NCI-H2171 treated with DMSO at 0.1 percent for 48 hours (cell line): ENCODE measurements at places on chromosomes 16 and 17.

- peak; percentile 47 for DNase-seq
Observed at GRCh38 chr16:27129401-27129800, 62.7 kb downstream of the C16orf82 start.

GRCh38 chr16:75249441-75249840 is 2.0 kb downstream of the BCAR1 start:
- DNase-seq, result no peak

DNA sequence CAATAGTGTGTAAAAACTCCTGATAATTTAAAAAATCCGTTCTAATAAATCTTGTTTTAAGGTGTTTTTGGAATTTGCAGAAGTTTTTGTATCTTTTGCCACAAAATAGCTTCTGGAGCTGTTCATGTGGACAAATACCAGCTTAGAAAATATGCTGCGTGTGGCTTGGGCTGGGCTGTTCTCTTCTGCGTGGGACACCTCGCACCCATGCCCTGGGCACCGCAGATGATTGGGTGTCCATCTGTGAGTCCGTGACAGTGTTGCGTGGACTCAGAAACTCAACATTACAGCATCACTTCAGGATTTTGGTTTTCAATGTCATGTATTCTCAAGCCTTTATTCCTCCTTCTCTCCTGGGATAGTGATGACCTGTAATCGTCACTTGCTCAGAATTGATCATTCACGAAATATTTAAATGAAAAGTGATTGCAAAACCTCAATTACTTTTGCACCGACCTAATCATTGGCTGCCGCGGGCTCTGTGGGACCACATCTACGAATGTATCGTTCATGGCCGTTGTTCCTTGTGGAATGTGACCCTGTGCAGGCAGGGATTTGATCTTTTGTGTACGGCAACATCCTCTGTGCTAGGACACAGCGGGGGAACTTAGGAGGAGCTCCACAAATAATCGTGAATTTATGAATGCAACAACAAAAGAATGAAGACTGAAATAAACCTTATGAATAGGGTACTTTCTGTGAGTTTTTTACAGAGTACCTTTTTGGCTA is 210.3 kb upstream of the FOXF1 start:
- no peak for DNase-seq

- DNase-seq, result peak; percentile 18
Observed at GRCh38 chr17:79997011-79997660, 38.5 kb downstream of the TBC1D16 start.

DNA sequence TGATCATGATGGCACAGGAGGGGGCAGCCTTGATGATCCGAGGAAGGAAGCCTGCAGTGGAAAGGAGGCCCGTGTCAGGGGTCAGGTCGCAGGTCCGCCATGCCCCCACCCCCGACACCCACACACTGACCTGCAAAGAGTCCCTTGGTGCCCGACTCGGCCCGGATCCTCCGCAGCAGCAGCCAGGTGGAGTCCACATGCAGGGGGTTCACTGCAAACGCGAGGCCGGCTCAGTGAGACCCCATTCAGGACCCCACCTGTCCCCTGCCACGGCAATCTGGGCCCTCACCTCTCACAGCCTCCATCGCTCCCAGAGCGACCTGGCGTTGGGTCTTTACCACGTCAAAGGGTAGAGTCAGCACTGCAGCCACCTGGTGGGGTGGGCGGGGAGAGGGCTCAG is 4.6 kb downstream of the SLC25A39 start:
- DNase-seq, result no peak

- DNase-seq, result peak; percentile 47
Observed at GRCh38 chr17:50128441-50129352, 1.3 kb downstream of the SAMD14 start.

GRCh38 chr17:49916854-49917515 is 52.0 kb upstream of the DLX4 start:
- no peak for DNase-seq

- no peak for DNase-seq
Observed at GRCh38 chr16:84897911-84898377, 78.2 kb downstream of the CRISPLD2 start.

DNA sequence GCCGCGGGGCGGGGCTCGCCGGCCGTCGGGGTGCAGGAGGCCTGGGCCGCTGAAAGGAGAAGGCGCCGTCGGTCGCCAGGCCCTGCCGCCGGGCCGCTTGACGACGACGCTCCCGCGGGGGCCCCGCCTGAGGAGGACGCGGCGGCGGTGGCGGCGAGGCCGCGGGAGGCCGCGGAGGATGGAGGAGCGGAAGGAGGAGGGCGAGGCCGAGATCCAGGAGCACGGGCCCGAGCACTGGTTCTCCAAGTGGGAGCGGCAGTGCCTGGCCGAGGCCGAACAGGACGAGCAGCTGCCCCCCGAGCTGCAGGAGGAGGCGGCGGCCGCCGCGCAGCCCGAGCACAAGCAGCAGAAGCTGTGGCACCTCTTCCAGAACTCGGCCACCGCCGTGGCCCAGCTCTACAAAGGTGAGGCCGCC is 430 bp downstream of the HAPSTR1 start:
- no peak for DNase-seq

- no peak for DNase-seq
Observed at GRCh38 chr17:72928454-72929136, 163.9 kb downstream of the SLC39A11 start.

- DNase-seq, result no peak
Observed at GRCh38 chr16:5971924-5972323, 874.3 kb upstream of the EEF2KMT start.

DNA sequence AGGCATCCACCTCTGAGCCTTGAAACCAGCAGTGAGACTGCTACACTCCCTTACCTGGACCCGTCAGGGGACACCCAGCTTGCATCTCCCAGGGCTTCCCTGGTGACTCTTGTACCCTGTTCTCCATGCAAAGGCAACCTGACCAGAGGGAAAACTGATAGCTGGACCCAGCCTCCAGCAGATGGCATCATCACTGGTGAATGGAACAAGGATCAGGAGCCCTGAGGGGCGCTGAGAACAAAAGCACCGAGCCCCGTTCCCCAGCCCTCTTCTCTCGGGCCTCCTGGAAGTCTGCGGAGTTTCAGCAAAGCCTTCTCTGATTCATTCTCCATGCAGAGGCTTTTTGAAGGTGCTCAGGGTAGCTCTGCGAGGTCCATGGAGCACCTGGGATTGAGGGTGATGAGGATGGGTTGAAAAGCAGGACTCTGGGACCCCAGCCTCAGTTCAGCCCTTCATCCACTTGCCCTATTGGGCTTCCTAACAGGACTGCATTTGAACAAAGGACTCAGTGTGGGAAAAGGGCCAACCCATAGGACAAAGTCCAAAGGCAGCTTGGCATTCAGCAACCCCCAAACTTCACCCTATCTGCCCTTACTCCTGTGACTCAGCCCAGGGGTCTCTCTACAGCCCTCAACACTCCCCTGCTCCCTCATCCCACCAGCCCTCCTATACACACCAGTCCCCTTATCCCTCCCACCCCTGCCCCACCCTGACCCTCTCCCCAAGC is 45.0 kb upstream of the LHX1 start:
- no peak for DNase-seq

DNA sequence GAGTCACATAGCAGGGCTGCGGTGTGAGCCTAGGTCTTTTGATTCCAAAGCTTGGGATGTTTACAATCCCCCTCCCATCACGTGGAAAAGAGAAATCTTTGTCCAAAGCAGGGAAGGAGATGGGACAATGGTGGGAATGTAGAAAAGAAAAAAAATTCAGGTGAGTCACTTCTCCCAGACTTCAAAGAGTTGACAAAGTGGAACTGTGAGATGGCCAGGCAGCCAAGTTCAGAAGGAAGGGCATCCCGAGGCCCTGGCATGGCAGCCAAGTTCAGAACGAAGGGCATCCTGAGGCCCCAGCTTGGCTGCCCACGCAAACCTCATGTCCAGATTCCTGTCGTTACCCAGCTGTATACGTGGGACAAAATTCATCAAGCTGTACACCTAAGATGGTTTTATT is 47.5 kb downstream of the FOXL1 start:
- DNase-seq, result no peak

DNA sequence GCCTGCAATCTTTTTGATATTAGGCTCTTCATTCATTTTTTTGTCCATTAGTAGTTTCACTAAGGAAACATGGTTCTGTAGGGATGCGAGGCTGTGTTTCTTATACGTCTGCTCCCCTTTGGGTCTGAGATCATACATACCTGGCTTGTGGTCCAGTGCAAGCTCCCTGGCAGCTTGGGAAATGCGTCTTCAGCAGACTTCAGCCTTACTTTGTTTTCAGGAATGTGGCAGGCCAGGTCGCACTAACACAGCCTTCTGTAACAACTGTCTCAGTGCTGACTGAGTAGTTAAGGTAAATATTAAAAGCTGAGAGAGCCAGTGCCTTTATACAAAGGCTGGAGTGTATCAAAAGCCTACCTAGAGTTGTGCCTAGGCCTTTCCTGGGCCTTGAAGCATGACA is 970.5 kb upstream of the EEF2KMT start:
- no peak for DNase-seq

DNA sequence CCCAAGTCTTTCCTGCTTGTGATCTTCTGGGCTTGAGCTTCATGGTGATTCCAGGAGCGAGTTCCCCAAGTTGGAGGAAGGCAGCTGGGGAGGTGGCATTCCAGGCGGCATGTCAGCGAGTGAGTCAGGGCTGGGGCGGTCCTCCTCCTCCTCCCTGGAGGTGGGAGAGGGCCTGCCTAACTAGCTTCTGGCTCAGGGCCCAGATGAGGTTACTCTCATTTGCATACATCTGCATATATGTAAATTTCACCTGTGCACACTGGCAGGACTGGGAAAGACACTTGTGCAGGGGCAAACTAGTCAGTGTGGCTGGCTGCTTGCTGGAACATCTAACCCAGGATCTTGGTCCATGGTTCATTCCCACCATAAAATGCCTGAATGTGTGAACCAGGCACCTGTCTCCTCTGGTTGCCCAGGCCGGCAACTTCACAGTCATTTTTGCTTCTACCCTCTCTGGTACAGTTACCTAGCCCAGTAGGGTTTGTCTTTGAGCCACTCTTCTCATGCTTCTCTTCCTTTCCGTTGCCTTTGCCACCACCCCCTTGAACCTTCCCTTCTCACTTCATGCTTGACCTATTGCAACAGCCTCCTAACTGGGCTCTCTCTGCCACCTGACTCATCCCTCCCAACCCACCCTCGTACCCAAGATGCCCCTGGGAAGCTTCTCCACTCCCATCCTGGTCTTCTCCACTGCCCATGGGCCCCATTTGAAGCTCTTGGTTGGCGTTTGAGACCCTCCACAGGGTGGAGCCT is 9.6 kb upstream of the DLX4 start:
- DNase-seq, result no peak

DNA sequence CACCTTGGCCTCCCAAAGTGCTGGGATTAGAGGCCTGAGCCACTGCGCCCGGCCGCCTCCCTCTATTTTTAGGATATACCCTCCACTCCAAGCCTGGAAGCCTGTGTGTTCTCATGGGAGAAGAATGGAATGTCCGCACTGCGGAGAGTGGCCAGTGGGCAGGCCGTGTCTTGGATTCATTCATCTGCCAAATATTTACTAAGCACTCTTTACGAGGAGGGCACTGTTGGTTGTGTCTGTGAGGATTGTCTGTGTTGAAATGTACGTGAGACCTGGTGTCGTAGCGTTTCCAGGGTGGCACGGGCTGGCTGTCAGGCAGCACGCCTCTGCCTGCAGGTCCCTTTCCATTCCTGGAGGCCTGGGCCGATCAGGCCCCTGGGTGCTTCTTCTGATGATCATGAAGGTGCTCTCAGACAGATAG is 19.2 kb downstream of the PGS1 start:
- no peak for DNase-seq

GRCh38 chr17:76957678-76958464 is 89.7 kb downstream of the MGAT5B start:
- no peak for DNase-seq

GRCh38 chr17:15366026-15366425 is 24.6 kb upstream of the TEKT3 start:
- no peak for DNase-seq

GRCh38 chr17:81502471-81503017 is 10.1 kb downstream of the ACTG1 start:
- DNase-seq, result no peak

DNA sequence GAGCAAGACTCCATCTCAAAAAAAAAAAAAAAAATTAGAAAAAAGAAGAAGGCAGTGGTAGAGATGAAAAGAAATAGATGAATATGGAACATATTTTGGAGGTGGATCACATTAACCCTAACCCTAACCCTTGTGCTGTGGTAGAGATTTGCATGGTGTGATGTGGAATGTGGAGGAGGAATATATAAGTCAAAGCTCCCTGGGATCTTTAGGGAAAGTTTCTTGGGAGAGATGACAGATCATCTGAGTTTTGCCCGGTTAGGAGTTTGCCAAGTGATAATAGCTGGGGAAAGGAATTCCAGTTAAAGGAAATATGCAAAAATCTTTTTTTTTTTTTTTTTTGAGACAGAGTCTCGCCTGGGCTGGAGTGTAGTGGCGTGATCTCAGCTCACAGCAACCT is 13.0 kb upstream of the BLMH start:
- DNase-seq, result no peak

GRCh38 chr16:6131526-6132050 is 1034.0 kb upstream of the EEF2KMT start:
- DNase-seq, result no peak

GRCh38 chr17:30600830-30601494 is 123.8 kb downstream of the GOSR1 start:
- DNase-seq, result peak; percentile 30

DNA sequence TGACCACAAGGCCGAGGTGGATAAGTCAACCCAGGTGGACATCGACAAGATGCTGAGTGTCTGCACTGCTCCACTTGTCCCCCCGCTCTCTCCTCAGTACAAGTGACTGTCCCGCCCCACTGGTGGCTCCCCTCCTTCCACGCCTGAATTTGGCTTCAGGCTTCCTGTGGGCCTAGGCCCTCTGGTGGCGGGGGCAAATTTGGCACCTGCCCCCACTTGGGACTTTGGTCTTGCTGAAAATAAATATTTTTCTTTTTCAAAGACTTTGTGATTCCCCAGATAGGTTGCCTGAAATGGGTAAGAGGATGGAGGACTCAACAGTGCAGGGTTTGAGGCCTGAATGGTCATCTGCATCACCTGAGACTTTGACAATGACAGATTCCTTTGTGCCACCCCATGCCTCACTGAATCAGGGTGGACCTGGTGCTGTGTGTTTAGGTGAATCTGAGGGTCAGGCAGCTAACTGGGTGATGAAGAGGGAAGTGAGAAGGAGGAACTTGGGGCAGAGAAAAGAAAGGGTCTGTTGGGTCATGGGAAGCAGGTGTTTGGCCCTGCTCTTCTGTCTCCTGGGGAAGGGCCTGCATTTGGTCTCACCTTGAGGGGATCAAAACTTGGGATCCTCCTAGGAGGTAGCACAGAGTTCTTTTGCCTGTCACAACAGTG is 2.0 kb downstream of the C16orf86 start:
- no peak for DNase-seq

GRCh38 chr16:19864566-19864965 is 20.1 kb downstream of the GPRC5B start:
- DNase-seq, result no peak

GRCh38 chr16:1723450-1724147 is 17.6 kb downstream of the MAPK8IP3 start:
- no peak for DNase-seq

- no peak for DNase-seq
Observed at GRCh38 chr16:55643161-55643970, 12.4 kb upstream of the SLC6A2 start.

DNA sequence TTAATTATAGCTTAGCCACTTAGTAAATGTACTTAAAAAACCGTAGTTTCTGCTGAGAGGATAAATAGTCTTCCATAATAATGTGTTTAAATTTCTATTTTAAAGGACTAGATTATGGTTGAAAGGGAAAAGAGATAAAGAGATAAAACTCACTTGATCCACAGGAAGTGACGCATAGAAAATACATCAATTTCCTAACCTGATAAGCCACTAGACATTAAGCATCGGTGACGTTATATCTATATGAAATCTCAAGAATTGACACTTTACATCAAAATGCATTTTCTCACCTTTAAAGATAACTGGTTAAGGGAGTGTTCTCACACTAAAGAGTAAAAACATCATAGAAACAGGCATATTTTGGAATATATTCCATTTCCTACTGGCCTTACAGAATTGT is 5.8 kb downstream of the FBXO47 start:
- DNase-seq, result no peak
